ENCODE measurements at places on chromosomes 12 and 14.

- peak; percentile 27 for DNase-seq
Observed at GRCh38 chr14:31934767-31935266, 142.3 kb upstream of the ARHGAP5 start.

DNA sequence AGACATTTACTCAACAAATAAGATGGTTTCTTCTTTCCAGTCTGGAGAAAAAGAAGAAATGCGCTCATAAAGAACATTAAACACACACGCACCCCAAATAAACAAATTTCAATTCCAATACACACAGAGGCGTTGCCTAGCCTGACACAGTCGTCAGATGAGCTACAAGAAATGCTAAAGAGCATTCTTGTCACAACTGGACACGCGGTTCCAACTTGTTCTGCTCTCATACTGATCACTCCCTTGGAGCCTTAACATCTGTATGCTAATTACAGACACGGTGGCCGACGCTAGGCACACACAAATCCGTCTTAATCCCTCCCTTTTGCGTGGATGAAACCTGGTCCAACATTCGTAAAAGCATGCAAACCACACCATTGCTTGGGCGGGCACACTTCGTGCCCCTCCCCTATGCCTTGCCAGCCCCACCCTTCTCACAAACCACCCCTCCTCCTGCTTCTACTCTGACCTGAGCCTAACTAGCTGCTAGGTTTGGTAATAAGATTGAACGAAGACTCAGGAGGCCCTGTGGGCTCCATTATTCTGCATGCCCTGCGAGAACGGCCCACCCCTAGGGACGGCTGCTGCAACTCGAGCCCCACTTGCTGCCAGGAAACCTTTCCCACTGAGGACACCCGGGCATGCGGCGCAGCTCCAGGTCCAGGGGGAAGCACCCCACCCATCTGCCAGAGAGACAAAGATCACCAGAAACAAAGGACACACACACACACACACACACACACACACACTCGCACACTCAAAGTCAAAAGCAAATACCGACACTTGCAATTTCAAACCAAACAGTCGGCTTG, 1.2 kb downstream of the KCNK10 start:
- DNase-seq, result no peak

DNA sequence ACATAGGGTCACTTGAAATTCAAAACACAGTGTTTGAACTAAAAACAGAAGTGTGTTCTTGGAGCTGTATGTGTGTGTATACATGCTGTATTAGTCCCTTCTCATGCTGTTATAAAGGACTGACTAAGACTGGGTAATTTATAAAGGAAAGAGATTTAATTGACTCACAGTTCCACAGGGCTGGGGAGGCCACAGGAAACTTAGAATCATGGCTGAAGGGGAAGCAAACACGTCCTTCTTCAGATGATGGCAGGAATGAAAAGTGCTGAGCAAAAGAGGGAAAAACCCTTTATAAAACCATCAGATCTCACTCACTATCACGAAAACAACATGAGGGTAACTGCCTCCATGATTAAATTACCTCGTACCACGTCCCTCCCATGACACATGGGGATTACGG, 224.1 kb downstream of the BCAT1 start:
- DNase-seq, result peak; percentile 65

DNA sequence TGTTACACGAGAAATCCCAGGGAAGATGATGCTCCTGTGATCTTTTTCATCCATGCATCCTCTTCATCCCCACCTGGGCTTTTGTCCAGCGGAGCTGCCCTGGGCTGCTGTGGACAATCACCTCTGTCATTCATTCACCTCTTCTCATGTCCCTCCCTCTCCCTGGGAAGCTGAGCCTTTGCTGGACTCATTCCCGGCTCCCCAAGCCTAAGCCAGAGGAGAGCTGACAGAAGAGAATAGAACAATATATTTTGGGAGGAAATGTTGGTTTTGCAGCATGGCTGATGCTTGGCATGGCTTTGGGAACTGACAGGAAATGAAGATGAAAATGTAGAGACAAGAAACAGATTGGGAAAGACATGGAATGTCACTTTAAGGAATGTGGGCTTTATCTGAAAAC, 177.4 kb downstream of the DICER1 start:
- no peak for DNase-seq

GRCh38 chr14:55092341-55092740, 36.7 kb upstream of the LGALS3 start:
- no peak for DNase-seq

DNA sequence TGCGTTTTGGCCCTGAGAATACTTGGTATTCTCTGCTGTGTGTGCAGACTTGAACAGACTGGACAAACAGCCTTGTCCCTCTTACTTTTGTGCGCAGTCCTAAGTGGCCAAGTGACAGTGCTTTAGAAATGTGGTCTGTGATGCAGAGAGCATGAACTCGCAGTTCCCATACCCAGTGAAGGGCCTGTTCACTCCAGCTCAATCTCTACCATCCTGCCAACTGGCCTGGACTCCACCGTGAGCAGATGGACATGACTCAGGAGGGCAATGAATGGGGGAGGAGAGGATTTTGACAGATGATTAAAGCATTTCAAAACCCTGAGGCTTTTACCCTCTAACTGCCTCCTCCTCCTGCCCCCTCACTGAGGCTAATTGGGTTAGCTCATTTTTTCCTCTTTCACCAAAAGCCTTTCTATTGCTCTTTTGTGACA, 62.5 kb upstream of the PYGL start:
- no peak for DNase-seq

DNA sequence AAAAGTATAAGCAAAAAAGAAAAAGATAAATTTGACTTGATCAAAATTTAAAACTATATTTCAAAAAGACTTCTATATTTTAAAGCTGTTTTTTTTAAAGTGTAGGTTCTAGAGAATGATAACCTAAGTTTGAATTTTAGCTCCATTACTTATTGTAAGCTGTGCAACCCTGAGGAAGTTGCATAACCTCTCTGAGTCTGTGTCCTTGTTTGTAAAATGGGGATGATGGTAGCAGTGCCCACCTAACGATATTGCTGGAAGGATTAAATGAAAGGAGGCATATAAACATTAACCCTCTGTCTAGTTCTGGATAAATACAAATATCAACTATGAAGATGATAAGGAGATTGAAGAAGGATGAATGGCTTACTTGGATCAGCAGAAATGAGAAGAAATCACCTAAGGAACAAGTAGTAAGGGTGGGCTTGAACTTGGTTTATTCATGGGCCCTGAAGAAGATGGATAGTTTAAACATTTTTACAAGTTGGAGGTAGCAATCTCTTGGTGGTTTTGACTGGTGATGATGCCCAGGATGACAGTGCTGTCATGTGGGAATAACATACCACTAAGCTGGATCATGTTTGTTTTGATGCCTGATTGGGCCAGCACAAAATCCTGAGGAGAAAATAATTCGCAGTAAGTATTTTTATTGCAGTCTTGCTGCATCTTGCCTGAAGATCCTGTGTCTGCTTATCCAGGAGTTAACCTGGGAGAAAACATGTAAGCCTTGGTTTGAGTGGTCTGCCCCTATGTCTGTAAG, 35.0 kb downstream of the TXNRD1 start:
- DNase-seq, result no peak

DNA sequence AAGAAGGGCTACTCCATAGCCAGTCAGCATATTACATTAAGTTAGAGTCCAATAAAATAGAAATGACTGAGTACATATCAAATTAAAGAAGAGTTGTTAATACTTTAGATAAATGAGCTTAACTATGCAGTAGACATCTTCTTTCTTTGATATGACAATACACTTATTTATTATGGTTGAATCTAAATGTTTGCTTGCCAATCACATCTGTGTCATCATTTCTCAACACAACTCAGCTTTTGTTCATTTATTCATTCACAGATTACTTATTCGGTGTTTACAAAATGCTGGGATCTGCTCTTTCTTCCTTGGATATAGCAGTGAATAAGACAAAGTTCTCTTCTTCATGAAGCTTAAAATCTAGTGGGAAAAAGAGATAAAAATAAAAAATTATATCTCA, 614.6 kb upstream of the ATP2B1 start:
- no peak for DNase-seq

Data from activated CD4-positive, alpha-beta memory T cell treated with anti-CD3 and anti-CD28 coated beads for 36 hours (primary cell).